ENCODE measurements at places on chromosomes 3 and 15.

- DNase-seq = no peak
Measured at GRCh38 chr15:79060175-79060574, 30.4 kb downstream of the RASGRF1 start.

GRCh38 chr15:80173022-80173759 lies 20.4 kb downstream of the FAH start:
- peak; percentile 34 for DNase-seq

- DNase-seq = no peak
Measured at GRCh38 chr15:67840749-67841512, 1.1 kb upstream of the RNU6-1 start.

- DNase-seq = no peak
Measured at GRCh38 chr15:90863987-90864386, 4.4 kb upstream of the FURIN start.

GRCh38 chr15:93451822-93452221 lies 362.8 kb upstream of the RGMA start:
- DNase-seq = no peak

- no peak for DNase-seq
Measured at GRCh38 chr3:99578339-99578970, 59.9 kb upstream of the COL8A1 start.

DNA sequence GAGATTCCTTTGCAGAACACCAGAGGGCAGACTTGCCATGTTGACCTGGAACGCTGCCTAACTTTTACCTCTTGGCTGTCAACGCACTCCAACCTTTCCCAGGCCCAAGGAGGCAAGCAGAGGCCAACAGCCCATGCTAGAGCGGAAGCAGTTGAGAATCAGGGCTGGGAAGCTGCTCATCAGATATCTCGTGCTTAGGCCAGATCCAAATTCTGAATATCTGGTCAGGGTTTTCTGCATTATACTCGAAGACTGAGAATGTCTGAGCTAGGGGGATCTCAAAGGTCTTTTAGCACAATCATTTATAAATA lies 2.5 kb downstream of the XIRP1 start:
- peak; percentile 36 for DNase-seq
